ENCODE measurements at places on chromosomes 5 and 9.

GRCh38 chr5:73272351-73272750 lies 99.4 kb downstream of the TMEM174 start:
- DNase-seq: no peak

GRCh38 chr5:39577529-39577928 lies 152.7 kb upstream of the DAB2 start:
- no peak for DNase-seq

- no peak for DNase-seq
These were observed 435.8 kb upstream of the PAPPA start for GRCh38 chr9:115717711-115718173.

- DNase-seq: no peak
These were observed 375.0 kb upstream of the RFX3 start for GRCh38 chr9:3900673-3901318.

DNA sequence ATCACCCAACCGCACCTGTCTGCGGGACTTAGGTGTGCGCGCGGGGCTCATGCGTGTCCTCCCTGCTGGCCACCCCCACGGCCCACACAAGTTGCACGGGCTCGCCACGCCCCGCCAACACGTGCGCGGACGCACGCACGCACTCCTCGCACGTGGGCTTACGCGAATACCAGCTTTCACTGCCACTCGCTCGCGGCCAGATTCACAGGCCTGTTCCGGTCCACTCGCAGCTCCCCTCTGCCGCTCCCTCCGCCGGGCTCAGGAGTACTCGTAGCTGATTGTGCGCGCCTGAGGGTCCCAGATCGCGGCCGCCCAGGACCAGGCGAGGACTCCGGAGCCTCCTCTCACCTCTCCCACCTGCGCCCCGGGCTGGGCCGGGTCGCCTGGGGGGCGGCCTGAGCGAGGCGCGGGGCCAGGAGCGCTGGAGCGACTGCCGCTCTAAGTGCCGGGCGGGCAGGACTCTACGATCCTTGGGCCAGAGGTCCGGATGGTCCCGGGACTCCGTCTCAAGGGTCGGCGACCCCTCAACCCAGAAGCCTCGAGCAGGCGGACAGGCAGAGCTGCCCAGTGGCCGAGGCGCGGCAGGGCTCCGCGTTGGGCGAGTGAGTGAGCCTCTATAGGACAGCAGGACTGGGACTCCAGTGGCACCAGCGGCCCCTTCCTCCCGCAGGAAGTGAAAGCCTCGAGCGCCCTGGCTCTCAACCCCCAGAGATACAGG lies 3.4 kb downstream of the PCDHGC5 start:
- DNase-seq: peak; percentile 57

DNA sequence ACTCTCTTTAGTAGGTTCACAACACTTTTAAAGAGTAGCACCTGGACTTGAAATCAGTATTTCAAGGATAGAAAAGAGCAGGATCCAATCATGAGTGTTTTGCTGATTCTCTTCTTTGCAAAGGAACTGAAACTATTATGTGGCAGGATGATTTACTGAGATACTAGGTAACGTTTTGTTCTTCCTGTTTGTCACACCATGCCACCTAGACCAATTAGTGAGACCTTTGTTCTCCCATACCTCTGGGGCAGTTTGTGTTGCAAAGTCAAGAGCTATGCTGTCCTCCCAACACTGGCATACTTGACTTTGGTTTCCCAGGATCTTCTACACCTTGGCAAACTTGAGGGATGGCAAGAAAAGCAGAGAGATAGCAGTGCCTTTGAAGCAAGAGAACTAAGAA lies 43.4 kb downstream of the PPP1R2B start:
- DNase-seq: no peak

DNA sequence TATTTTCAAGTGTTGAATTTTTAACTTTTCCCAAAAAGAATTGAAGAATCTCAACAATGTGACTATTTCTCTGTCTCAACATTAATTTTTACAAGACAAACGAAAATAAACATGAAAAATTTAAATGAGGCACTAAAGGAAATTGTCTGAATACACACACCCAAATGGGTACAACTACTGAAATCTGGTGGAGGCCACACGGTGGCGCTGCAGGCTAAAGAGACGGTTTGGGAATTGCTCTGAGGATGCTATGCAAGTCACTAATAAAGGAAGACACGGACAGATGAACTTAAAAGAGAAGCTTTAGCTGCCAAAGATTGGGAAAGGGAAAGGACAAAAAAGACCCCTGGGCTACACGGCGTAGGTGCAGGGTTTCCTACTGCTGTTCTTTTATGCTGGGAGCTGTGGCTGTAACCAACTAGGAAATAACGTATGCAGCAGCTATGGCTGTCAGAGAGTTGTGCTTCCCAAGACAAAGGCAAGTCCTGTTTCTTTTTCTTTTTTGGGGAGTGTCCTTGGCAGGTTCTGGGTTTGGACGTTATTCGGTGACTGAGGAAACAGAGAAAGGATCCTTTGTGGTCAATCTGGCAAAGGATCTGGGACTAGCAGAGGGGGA lies at the start of gene PCDHB10:
Gene PCDHB10, plus strand, starts transcription at position 244 of the 616 bp plus-strand sequence. Its CDS starts 200 bp downstream, at position 444.
- peak; percentile 72 for DNase-seq

GRCh38 chr5:7246287-7246686 lies 149.7 kb upstream of the ADCY2 start:
- no peak for DNase-seq

DNA sequence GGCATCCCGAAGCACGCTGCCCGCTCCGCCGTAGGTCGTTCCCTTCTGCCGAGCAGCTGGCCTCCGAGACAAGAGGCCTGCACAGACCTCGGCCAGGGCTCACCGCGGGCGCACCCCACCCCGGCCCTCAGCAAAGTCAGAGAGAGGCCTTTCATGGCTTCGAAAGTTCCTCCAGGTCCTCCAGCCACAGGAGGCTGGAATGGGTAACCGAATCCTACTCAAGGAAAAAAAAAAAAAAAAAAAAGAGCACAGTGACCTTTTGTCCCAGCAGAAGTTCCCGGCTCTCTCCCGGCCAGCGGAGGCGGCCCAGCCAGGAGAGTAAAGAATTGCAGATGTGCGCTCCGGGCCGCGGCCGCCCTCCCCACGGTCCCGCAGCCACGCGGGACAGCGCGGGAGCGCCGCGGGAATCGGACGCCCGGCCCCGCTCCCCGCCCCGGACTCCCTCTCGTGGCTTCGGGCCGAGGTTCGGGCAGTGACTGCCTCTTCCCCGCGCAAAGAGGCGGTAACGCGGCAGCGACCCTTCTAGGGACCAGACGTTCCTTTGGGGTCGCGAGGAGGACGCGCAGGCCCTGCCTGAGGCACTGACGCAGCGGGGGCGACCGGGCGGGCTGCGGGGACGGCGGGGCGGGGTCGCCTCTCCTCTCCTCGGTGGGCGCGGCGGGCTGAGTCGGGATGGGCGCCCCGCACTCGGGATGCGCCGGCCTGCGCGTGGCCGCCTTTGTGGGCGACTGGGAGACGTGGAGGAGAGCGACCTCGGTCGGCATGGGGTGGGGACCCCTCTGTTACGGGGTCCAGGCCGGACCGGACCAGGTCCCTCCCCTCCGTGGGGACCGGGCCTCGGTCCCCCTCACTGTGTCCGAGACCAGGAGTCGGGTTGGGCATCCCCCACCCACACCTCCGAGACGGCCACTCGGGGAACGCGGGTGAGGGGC lies 754 bp downstream of the GFPT2 start:
- peak; percentile 65 for DNase-seq

DNA sequence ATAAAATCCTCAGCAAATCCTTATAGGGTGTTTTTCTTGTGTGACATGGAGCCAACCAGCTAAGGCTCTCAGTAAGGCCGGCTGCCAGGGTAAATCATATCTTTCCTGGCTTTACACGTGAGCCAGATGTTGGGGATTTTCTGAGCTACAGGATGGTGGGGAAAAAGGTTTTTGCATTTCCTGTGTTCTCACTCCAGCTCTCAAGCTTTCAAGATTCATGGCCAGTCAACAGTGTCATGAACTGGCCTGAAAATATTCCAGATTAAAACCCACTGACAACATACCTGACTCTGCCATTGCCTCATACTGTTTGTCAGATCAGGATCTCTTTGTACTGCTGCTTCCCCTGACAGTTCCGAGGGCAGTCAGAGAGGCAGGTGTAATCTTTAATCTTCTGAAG lies 306.9 kb downstream of the GLIS3 start:
- no peak for DNase-seq

GRCh38 chr9:87433853-87434252 lies 63.8 kb upstream of the DAPK1 start:
- DNase-seq: no peak

DNA sequence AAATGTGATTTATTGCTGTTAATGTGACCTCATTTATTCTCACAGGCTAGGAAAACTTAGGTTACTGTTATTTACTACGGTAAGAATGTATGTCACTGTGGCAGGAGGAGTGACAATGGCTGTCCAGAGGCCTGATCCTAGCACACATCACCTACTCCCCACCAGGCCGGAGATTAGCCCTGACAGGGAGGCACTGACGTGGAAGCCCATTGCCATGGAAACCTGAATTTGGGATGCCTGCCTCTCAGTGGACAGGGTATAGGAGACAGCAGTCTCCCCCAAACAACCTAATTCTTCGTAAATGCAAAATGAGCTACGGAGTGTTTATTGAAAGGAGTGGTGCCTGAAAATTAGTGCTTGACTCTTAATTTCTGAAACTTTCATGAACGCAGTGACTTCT lies 87.6 kb upstream of the SMARCA2 start:
- no peak for DNase-seq

- DNase-seq: no peak
These were observed 13.6 kb downstream of the LCN10 start for GRCh38 chr9:136729144-136729543.

DNA sequence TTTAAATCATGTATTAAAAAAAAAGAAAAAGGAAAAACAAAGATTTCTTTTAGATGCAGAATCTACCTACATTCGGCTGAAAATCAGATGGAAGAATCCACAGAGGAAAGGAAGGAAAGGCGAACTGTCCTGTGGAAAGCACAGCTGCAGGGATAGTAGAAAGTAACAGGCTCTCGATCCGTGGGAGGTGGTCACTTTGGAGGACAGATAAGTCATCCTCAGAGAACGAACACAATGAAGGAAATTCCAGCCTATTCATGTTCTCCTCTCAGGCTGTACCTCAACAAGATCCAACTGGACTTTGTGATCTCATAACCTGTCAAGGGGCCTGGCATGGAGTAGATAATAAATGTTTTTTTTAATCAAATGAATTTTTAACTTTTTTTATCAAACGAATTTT lies 72.8 kb downstream of the NR6A1 start:
- DNase-seq: no peak

DNA sequence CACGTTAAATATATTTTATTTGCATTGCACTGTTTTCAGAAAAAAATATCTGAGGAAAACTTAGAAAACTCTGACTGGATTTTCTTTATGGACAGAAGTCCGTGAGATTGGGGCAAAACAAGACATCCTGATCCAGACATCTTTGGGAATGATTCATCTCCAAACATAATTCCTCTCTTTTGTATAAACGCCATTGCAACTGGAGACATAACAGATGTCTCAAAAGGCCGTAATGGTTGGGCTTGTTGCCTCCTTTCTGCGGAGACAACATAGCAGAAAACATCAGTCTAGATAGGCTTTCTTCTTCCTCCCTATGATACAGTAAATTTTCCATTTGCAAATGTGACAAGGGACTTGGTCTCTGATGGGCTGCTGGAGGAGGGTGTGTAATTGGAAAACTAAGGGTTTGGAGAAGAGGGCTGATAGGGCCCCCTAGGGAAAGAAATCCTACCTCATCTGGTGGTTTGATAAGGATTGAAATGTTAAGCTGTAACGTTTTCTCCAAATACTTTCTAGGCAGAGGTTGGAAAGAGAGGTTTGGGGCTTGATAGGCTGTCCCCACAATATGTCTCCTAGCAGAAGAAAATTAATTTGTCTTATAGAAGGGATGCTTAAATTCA lies 631.5 kb upstream of the ST8SIA4 start:
- no peak for DNase-seq

DNA sequence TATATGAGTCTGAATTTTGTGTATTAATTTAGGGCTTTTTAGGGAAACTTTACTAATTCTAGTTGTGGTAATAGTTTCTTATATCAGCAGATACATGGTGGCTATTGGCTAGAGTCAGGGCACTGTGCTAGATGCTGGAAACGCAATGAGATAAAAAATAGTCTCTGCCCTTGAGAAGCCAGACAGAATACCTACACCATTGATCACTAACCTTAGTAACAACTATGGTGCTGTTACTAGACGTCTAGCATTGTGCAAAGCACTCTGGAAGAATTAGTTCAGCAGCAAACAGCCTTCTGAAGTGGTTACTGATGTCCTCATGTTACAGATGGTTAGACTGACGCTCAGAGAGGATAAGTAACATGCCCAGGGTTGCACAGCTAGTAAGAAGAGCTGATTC lies 61.8 kb downstream of the GDA start:
- DNase-seq: no peak

DNA sequence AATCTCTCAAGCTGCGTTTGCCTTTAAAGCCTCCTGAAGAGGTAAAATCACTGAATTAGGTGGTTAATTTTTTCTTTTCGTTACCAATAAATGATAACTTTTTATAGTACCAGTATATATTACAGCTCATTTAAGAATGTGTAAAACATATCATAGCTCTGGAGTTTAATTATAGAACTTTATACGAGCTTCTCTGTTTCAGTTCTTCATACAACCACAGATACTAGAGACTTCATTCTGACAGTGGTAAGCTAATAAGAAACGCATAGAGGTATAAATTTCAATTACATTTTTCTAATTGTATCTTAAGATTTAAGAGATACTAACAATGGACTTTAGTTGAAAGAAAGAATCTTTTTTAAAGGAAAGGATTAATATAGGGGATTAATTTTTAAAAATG lies 73.9 kb downstream of the PBX3 start:
- no peak for DNase-seq

DNA sequence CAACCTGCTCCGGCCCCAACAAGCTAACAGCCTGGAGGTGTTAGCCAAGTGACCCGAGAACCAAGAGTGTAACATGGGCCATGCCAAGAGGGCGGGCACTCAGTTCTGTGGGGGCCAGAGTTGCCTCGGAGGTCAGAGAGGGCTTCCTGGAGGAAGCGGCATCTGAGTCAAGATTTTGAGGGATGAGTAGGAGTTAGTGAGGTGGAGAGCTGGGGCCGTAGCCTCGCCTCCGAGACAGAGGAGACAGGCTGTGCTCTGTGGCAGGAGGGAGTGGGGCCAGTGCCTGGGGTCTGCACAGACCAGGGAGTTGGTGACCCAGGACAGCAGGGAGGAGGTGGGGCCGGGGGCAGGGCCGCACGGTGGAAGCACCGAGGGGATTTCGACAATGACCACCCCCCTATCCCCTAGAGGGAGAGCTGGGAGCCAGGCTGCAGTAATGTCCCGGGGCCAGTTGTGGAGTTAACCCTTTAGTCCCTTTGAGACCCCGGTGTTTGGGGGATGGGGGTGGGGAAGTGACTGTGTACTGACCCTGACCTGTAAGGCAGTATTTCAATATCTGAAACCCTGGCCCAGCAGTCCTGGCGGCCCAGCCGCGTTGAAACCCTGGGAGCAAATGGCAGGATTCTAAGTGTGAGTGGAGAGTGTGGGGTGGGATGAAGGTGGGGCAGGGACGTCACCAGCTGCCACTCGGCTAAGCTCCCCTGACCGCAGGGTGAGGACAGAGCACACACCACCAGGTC lies 148.7 kb upstream of the COL5A1 start:
- DNase-seq: no peak

- DNase-seq: peak; percentile 68
These were observed 321.0 kb downstream of the AGTPBP1 start for GRCh38 chr9:85420750-85421149.

Data from ELF-1 (cell line).